H4 (cell line): ENCODE measurements at places on chromosomes 5 and 9.

- DNase-seq: peak; percentile 54
Observed at GRCh38 chr5:16690243-16690852, 73.6 kb upstream of the RETREG1 start.

DNA sequence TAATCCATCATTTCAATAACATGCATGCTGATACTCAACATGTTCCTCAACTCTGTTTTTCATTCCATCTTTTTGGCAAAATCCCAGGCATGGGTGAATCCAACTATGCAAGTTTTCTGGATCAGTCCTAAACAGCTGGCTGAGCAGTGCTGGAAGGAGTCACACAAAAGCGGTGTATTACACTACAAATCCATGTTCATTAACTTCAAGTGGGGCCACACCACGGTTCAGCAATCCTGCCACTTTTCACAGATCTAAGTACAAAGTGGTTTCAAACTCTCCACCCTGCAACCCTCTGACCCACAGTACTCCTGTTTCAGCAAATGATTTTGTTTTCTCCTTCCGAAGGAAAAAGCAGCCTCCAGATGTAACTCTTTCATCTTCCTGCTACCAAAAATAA is 222.5 kb downstream of the EPB41L4A start:
- DNase-seq: no peak

- DNase-seq: no peak
Observed at GRCh38 chr9:107158321-107158720, 124.8 kb upstream of the RAD23B start.

DNA sequence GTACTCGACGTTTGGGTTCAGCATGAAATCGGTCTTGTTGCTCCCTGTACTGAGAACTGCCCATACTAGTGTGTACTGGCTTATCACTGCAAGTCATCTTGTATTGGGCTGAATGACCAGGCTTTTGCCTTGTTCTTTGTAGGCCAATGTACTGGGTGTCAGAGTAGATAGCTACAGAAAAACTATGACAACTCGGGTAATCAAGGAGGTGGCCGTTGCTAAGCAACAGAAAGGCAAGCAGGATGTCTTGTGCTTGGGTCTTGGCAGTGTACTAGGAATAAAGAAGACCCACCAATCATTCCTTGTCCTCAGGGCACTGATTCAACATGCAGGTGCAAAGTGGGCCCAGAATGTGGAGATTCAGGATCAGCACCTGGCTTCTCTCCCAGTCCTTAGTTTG is 11.9 kb upstream of the SHISAL2B start:
- DNase-seq: no peak

- no peak for DNase-seq
Observed at GRCh38 chr9:19102181-19102630, 498 bp downstream of the HAUS6 start.

- no peak for DNase-seq
Observed at GRCh38 chr9:89678396-89679015, 73.7 kb downstream of the GADD45G start.

DNA sequence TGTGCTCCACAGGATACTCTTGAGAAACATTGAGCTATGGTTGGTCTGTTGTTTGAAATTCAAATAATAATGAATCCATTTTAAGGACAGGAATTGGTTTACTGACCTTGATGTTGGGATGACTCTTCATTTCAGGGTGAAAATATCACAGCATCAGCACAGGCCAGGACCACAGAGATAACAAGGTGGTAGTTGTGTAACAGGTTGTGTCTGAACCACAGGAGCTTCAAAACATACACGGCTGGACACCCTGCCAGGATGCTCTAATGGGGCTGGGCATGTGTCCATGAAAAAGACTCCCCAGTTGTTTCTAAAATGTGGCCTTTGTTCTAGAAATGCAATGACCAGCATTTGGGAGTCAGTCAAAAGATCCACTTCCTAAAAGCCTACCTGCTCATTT is 69.8 kb downstream of the ACO1 start:
- no peak for DNase-seq

DNA sequence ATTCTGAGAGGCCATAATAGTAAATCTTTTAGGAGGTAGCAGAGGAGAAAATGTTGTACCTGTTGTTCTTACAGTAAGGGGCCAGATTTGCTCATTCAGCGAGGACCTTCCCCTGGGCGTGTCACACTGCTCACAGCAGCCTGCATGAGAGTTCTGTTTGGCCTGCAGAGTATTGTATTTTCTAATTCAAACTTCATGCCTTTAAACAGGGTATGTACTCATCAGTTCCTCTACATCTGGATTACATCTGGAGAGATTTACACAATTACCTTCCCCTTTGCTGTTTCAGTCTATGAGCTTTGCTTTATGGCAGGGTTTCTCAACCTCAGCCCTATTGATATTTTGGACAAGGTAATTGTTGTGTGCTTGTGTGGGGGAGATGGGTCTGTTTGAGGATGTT is 170.9 kb upstream of the STK32A start:
- DNase-seq: no peak

DNA sequence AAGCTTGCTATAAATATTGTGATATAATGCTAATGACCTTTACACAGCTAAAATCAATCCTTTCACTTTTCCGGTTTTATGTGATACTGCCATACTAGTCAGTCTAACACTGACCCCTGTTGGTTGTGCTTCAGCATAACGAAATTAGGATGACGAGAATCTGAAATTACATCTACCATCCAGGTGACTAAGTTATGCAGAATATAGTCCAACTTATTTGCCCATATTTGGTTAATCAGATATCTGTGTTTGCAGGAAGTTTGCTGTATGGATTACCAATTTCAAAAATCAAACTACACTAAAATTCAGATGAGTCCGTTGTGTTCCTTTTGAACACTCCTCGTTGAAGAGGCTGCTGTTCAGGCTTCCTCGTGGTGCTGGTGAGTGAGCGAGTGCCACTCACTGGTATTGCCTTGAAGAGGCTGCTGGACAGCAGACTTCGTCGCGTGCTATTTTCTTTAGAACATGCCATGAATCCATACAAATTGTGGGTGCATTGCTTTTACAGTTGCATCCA is 32.5 kb downstream of the TENT4A start:
- DNase-seq: peak; percentile 55

DNA sequence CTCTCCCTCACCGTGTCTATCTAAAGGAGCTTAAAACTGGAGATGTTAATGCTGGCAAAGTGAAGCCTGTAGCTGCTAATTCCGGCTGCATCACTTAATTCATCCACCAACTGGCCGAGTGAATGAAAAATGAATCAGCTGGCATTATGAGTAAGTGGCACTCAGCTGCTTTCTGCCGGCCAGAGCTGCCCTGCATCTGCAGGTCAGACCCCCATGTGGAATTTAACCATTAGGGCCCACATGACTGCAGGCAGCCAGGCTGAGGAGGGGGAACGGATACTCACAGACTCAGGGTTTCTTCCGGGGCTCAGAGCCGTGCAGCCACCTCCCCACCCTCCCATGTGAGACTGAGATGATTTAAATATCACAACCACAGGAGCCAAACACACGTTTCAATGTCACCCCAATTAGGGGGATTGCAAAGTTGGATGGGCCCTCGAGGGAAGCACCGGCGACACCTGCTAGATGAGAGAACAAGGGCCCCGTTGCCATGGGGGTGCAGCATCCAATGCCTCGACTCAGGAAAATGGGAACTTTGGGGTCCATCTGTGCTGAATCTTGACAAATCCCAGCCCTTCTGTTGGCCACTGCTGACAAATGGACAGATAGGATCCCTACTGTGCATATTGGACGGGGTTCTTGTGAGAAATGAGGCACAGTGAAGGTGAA is 115.6 kb upstream of the ALDH1B1 start:
- DNase-seq: no peak

GRCh38 chr5:8070138-8070537 is 201.2 kb downstream of the MTRR start:
- no peak for DNase-seq

DNA sequence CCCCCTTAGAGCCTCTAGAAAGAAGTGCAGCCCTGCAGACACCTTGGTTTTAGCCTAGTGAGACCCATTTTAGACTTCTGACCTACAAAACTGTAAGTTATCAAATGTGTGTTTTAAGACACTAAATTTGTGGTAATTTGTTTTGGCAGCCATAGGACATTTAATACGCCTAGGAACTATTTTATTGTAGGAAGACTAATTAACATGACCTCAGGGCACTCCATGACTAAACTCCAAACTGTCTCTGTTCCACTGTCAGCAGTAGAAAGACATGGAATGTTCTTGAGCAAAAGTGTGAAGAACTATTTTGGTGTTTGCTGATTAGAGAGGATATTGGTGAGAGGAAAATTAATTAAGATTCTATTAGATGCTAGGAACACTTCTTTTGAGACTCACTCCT is 4.1 kb upstream of the APC start:
- DNase-seq: no peak

- no peak for DNase-seq
Observed at GRCh38 chr5:133252133-133252480, 200.3 kb downstream of the HSPA4 start.

- DNase-seq: no peak
Observed at GRCh38 chr5:32383586-32383985, 61.0 kb downstream of the ZFR start.

DNA sequence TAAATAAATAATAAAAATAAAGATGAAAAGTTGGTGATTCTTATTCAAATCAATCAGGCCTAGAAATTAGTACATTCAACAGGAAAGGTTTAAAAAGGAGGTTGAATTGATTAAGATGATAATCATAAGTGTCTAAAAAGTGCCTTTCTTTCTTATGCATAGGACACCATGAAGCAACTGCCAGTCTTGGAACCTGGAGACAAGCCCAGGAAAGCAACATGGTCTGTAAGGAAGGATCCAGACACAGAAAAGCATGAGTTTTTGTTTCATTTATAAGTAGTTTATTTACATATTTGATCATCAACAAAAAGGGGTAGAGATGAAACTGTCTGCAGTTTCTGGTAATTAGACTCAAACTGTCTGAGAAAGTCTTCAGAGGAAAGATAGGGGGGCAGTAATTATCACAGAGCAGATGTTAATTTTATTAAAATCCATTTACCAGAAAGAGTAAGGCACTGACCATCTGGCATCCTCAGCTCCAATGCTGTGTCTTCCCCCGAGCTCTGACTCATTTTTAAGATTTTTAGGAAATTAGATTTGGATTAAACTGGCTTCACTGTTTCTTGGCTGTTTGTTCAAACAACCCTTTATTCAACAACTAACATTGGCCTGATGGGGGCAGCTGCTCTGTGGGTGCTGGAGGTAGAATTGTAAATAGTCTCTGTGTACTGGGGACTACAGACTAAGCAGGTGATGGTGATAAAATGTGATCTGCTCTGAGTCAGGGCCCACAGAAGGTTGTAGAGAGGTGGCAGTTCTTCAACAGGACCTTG is 2.7 kb downstream of the RABEPK start:
- no peak for DNase-seq

DNA sequence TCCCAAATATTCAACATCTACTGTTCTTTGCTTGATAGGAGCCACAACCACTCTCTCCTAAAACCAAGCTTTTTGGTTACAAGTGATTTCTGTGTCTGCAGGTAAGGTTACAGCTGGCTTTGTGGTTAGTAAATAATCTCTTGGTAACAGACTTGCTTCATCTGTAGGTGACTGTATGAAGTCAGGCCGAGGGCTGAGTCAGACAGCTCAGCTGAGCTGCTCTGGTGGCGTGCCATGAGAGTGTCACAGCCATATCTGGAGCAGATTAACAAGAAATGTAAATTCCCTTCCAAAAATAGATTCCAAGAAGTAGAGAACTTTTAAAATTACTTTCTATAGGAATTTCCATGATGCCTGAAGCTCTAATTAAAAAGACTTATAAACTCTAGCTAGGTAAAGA is 23.7 kb upstream of the TAS2R1 start:
- peak; percentile 93 for DNase-seq

- no peak for DNase-seq
Observed at GRCh38 chr9:82108941-82109340, 120.4 kb downstream of the SPATA31D1 start.

- DNase-seq: no peak
Observed at GRCh38 chr5:68200288-68200687, 15.3 kb upstream of the PIK3R1 start.

DNA sequence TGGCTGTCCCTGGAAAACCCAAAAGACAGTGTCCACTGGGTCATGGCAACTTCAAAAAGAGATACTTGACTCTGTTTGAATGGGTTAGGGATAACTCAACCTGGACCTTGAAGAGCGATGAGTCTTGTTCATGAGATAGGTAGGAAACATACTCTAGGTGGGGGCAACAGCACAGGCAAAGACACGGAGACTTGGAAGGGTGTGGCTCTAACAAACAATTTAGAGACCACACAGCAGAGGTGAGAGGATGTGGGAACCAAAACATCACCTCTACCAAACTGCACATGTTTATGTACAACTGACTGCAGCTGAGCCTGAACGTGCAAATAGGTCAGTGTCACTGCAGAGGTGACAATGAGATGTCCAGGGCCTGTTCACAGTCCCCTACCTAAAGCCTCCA is 247.7 kb upstream of the ADRA1B start:
- no peak for DNase-seq

- DNase-seq: no peak
Observed at GRCh38 chr9:73265876-73266275, 114.2 kb downstream of the ANXA1 start.

DNA sequence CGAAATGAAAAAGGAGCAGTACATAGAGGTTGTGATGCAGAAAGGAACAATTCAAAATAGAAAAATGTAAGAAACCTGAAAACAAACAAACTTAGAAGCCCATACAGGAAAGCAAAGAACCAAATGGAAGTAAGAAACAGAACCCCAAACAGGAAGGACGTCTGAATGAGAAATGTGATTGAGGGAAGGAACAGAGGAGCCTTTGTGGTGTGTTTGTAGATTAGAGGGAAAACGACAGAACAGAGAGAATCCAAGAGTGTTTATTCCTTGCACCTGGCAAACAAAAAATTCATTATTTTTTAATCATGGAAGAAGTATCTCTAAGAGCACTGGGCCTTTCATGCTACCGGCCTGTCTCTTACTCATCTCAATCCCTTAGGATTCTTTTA is 67.8 kb upstream of the ZSWIM6 start:
- no peak for DNase-seq

- DNase-seq: no peak
Observed at GRCh38 chr5:68216245-68217046, 890 bp downstream of the PIK3R1 start.

GRCh38 chr9:134702291-134702690 is 60.7 kb downstream of the COL5A1 start:
- DNase-seq: no peak

DNA sequence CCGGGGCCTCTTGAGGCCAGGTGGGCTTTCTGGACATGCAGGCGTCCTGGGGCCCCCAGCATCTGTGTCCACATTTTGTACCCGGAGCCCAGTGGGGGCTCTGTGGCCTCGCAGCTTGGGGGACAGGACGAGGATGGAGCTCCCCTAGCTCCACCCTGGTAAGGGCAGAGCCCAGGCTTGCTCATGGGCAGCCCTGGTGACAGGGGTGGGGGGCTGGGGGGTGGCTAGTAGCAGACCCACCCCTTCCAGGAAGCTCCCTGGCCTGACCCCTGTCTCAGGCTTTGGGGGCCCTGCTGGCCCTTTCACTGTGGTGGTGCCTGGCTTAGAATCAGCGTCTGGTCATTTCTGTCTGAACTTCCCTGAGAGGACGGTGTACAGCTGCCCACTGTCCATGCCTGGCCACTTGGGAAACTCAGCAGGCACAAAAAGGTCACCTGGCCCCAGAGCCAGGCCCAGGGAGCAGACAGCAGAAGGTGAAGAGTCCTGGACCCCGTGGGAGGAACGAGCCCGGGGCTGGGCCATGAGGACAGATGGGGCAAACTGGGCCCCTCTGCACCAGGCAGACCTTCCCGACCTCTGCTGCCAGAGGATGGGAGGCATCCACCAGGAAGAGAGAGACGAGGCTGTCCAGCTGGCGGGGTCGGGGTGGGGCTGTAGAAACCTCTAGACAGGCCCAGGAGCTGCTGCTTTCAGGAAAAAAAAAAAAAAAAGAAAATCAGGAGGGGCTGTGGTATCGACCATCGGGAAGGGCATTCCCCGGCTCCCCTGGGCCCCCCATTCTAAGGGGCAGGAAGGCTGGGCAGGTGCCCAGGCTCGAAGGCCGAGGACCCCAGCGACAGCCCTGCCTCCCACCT is 52.8 kb downstream of the EXD3 start:
- no peak for DNase-seq
